ENCODE measurements at places on chromosomes 16 and 17.

DNA sequence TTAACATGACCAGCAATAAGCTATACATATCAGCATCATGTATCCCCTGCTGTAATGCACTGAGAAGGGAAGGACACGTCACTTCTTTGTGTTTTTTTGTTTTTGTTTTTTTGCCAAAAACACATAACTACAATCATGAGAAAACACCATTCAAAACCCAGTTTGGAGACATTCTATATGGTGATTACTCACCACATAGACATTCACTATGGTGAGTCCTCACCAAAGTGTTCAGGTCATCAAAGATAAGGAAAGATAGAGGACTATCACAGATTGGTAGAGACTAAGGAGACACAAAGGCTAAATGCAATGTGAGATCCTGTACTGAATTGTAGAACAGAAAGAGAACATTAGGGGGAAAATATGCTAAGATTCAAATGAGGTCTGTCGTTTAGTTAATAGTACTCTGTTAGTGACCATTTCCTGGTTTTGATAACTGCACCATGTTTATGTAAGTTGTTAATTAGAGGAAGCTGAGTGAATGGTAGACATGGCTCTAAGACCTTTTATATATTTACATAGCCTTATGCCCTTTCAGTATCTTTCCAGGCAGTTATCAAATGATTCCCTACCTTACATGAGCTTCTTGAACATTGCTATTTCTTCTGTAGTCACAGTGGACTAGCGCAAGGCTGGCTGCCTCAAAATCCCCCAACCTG is 46.6 kb downstream of the PIK3R5 start:
- DNase-seq, result no peak

GRCh38 chr17:45575126-45575885 is 84.8 kb upstream of the PLEKHM1 start:
- DNase-seq, result no peak

DNA sequence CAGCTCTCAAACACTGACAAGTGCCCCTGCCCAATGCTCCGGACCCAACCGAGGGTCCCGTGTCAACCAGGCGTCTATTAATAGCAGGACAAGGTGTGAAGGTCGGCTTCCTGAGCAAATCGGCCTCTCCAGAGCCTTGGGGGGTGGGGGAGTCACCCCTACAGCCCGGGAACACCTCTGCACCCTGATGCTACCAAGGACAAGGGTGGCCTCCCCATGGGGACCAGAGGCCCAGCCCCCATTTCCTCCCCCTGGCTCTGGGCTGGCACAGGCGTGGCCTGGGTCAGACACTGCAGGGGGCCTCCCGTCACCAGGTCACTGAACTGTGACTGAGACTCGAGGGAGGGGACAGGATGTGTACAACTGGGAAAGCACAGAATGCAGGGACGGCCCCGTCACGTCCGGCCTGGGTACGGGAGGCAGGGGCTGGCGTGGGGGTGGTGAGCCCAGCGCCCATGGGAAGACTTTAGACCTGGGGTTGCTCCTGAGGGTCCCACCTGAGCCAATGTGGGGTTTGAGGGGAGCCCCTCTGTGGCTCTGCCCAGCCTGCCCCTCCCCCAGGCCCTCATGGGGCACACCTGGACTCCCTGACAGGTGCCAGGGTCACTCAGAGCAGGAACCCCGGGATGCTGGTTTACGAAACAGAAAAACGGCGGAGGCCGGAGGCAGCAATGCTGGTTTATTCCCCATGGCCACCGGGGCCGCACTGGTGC is 579 bp upstream of the CYBA start:
- DNase-seq, result peak; percentile 24

GRCh38 chr16:67546761-67547422 is 15.4 kb upstream of the CTCF start:
- peak; percentile 62 for DNase-seq

DNA sequence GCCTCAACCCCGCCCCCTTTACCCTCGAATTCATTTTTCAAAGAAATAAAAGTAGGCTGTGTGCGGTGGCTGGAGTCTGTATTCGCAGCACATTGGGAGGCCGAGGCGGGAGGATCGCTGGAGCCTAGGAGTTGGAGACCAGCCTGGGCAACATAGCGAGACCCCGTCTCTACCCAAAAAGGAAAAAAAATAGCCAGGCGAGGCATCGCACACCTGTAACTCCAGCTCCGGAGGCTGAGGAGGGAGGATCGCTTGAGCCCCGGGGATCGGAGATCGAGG is 671 bp upstream of the TOP2A start:
- no peak for DNase-seq

DNA sequence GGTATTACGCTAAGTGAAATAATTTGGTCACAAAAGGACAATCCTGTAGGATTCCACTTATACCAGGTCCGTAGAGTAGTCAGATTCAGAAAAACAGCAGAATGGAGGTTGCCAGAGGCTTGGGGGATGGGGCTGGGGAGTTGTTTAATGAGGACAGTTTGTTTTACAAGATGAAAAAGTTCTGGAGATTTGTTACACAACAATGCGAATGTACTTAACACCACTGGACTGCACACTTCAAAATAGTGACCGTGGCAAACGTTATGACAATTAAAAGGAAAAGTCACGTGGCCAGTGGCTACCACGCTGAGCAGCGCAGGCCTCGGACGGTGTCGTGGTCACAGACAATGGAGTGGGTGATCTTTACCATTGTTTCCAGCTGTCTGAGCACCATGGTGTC is 338.1 kb downstream of the SEC14L1 start:
- DNase-seq, result no peak

DNA sequence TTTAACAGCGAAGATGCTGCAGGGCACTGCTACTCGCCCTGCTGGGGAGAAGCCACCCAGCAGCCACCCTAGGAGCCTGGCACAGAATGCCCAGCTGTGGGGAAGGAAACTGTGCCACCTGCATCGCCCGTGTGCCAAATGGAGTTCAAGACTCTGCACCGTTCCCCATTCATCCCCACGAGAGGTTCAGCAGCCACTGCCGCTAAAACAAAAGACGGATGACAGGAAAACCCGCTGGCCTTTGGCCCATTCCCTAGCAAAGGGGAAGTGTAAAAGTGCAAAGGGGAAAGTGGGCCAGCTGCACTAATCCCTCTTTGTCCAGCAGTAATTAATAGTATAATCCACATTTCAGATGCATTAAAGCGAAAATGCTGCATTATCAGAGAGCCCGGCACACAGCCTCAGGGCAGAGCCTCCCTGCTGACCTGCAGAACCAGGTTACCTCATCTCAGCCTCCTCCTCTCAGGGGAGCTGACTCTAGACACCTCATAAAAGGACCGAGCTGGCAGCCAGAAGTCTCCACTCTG is 37.7 kb downstream of the ZFHX3 start:
- no peak for DNase-seq

DNA sequence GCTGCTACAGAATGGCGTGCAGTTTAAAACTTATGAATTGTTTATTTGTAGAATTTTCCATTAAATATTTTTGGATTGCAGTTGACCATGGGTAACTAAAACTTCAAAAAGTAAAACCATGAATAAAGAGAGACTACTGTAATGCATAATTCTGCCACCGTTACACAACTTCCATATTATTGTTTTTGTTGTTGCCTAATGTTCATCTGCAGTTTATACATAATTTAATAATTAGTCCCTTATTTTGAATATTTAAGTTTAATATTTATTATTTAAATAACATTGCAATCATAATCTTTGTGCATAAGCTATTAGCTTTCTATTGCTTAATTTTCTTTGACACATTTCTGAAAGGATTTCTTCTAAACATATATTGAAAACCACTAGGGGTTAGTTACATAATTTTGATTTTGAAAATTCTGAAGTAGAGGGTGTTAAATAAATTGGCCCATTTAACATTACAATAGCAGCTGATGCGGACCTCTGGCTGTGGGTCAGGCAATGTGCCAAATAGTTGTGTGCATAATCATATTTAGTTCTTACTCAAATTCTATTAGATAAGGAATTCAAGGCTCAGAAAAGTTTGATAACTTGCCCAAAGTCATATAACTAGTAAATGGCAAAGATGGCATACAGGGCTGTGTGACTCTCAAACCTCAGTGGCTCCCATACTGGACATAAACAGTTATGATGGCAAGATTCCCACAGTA is 31.1 kb downstream of the PPM1E start:
- DNase-seq, result no peak

DNA sequence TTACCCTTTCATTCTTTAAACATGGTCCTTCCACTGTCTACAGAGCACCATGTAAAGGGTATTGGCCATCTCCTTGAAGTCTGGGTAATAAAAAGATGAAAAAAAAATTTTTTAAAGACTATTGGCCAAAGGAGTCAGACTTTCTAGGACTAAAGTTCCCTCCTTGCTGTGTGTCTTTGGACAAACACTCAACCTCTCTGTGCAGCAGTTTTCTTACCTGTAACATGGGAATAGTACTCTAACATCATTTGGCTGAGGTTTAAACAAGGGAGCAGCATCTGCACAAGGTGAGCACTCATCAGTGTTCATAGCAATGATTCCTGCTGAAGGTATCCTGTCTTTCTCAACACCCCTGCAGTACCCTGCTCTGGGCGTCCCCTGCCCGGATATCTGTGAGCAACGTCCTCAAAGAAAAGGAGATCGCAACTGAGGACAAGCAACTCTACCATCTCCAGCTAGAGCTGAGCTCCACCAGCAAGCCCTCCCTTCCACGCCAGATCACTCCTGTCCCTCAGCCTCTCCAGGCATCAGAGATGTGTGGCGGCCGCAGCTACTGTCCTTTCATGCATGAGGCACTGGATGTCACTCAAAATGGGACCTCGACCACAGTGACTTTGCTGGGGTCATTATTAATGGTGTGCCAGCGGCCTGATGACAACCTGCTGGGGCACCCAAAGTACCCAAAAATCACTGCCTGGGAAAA is 29.5 kb upstream of the RPH3AL start:
- DNase-seq, result no peak

DNA sequence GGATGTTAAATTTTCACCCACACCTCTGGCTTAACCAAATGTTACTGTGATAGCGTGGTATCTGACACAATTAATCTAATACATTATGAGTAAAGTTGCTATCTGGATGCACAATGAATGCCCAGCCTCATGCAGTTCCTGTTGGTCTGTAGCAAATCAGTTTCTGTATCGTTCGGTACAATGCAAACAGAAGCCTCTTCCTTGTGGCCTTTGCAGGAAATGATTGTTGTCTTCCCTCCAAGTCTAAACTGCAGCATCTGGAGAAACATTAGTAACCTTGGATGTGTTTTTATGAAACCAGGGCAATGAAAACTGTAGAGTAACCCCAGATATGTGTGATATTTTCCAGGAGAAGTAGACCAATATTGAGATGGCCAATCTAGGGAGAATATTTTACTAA is 46.8 kb downstream of the CYB561 start:
- DNase-seq, result no peak

DNA sequence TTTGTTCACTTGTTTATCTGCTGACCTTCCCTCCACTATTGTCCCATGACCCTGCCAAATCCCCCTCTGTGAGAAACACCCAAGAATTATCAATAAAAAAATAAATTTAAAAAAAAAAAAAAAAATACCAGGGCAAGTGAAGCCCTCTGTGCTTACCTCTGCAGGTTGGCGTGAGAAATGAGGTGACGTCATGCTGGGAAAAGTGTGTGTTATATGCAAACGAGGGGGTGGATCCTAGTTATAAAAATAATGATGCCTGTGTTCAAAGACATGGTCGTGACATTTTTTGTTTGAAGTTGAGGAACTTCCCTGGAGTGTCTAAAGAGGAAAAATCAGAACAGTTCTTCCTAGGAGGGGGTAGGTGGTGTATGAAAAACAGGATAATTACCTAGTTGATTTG is 20.2 kb downstream of the TMC7 start:
- no peak for DNase-seq

- DNase-seq, result no peak
Measured at GRCh38 chr17:62892870-62893338, 73.1 kb upstream of the TANC2 start.
